ENCODE measurements at places on chromosomes 1 and 21.

DNA sequence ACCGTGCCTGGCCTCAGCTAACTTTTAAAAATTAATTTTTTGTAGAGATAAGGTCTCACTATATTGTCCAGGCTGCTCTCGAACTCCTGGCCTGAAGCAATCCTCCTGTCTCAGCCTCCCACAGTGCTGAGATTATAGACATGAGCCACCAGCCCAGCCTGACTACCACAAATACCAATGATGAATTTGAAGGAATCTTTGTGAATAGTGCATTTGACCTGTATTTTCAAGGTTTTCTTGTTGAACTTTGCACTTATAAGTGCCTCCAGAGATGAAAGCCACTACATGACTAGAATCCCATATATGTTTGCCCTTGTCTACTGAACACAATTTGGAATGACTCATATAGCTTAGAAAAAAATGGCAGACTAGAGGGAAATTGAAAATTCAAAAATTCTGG is 297.3 kb downstream of the NFIA start:
- DNase-seq: no peak

DNA sequence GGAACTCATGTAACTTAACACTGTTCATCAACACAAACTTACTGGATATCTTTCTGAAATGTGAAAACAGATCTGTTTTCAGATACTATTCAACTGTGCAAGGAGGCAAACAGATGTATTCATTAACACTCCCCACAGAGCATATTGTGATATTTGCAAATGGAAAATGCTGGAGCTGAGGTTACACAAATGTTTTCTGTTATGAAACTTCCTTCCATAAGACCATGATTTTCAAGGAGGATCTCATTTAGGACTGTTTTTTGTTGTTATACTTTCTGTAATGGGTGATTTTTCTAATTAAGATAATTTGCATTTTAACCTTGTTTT is 56.1 kb downstream of the GABPA start:
- DNase-seq: no peak

GRCh38 chr21:45146801-45147200 is 72.4 kb downstream of the ADARB1 start:
- no peak for DNase-seq

DNA sequence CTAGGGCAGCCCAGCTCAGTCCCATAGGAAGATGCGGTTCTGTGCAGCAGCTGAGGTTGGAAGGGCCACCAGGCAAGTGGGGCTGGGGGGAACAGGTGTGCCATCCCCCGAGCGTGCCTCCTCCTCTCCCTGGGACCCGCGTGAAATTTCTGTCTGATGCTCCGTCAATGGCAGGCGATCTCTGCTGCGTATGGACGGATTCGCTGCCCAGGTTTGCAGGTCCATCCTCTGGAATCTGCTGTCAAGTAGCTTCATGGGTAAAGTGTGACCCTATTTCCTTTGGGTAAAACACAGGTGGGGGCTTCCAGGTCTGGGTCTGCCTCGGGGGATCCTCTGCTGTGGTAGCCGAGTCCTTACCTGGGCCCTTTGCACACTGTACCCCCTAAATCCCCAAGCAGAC is 114.6 kb upstream of the ARHGEF16 start:
- no peak for DNase-seq

DNA sequence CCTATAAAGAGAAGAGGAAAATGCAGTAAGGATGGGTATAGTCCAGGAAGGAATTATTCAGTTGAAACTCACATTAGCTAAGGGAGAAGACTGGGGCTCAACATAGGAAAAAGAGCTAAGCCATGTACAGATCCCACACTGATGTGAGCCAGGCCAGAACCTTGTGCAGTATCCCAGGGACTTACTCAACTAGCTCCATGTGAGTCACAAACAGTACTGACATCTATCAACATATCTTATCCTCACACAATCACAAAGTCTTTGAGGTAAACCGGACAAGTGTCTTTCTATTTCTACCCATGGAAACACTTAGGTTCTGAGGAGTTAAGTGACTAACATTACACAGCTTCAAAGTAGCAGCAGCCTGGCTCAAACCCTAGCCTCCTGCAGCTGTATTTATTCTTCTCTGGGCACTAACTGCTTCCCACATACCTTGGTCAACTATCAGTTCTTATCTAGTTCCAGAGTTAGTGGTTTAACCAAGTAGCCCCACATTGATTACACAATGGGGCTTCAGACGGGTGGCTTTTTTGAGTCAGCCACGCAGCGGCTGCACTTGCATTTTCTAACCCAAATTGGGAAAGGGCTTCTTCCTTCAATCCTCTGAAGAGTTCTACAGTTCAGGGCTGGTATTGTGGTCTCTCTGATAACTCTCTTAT is 9.5 kb downstream of the CD5L start:
- DNase-seq: no peak
